Naive B cell (primary cell): ENCODE measurements at places on chromosomes 2 and 18. TPM values are rescaled to one million over a fixed set of nuclear protein-coding genes. Genes with fewer than 3 reads are reported as not detected.

DNA sequence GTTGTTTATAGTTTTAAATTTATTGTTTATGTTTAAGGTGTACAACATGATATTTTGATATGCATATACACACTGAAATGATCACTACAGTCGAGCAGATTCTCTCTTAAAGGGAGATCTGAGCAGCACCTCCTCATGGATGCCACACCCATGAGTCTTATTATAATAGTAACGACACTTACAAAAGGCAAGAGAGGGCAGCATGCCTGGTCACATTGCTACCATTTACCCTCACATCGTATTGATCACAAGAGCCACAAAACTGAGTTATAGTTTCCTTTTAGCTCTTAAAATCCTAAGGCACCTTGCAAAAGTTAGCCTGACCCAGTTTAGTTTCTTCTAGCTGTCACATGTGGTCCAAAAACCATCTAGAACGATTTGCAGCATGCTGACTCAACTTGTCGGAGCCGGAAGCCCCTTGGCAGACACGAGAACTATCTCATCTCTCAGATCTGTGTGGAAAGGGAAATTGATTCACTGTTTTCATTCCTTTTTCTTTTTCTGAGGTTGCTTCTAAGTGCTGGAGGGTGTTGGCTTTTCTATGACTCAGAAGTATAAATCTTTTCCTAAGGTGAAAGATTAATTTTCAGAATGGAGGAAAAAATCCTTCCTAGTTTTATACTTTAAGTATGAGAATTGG lies 85.3 kb downstream of the CDC42EP3 start:
- no peaks in the 10 kb centered on the region for H3K36me3 ChIP-seq
- peaks cover 29% of the 10 kb centered on the region for H3K27me3 ChIP-seq
- no peak overlapping the region for H3K27ac ChIP-seq
- no peak for DNase-seq
- H3K4me3 ChIP-seq = no peak overlapping the region

- no peak for DNase-seq
- H3K36me3 ChIP-seq = no peaks in the 10 kb centered on the region
- H3K4me3 ChIP-seq = no peak overlapping the region
- H3K27ac ChIP-seq = no peak overlapping the region
These were observed 50.0 kb upstream of the ARL5A start for GRCh38 chr2:151878204-151878603.

FAP gene
- polyA plus RNA-seq = not detected

- peak overlapping the region; percentile 95 for H3K27ac ChIP-seq
- H3K4me3 ChIP-seq = peak overlapping the region; percentile 99
- H3K4me1 ChIP-seq = peaks cover 31% of the 10 kb centered on the region
- H3K27me3 ChIP-seq = no peaks in the 10 kb centered on the region
- DNase-seq = no peak
These were observed 583 bp downstream of the HIBCH start for GRCh38 chr2:190318931-190319554.

DSG4 gene
- not detected for polyA plus RNA-seq

DNA sequence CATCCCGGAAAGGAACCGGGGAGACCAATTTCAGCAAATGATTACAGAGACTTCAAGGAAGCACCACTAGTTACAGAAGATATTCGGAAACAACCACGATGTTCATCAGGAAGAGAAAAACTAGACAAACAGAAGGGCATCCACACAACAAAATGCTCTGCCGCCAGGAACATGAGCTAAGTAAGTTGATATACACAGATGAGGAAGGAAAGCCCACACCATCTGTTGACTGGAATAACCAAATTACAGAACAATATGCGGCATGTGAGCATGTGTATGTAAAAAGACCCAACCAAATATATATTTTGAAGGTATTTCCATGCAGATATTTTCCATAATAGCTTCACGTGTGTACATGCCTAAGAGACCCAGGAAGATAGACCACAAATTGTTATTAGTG lies 47.0 kb downstream of the ACKR3 start:
- H3K4me3 ChIP-seq = no peak overlapping the region
- H3K27me3 ChIP-seq = peaks cover 70% of the 10 kb centered on the region
- H3K36me3 ChIP-seq = no peaks in the 10 kb centered on the region
- no peak for DNase-seq

RMDN2 gene
- 15.9 TPM for polyA plus RNA-seq

DNA sequence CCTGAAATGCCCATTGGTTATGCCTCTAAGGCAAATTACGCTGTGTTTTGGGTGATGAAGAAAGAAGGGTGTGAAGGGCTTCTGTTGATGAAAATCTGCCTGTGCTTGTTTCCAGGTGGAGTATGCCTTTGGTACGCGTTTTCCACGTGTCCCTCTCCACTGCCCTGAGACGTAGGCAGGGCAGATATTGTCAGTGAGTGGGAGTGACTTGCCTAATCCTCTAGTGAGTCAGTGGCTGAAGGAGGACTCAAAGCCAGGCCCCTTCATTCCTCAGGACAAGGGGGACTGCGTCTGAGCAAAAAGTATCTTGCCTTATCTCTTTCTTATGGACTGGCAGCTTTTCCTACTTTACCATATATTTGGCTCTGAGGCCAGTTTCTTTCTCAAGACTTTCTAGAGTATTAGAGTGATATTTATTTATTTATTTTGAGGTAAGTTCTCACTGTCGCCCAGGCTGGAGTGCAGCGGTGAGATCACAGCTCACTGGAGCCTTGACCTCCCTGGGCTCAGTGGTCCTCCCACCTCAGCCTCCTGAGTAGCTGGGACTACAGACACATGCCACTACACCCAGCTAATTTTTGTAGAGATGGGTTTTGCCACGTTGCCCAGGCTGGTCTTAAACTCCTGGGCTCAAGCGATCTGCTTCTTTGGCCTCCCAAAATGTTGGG lies 10.2 kb downstream of the RALB start:
- DNase-seq = no peak
- no peak overlapping the region for H3K4me3 ChIP-seq
- no peaks in the 10 kb centered on the region for H3K27me3 ChIP-seq
- peaks cover 35% of the 10 kb centered on the region for H3K4me1 ChIP-seq

DNA sequence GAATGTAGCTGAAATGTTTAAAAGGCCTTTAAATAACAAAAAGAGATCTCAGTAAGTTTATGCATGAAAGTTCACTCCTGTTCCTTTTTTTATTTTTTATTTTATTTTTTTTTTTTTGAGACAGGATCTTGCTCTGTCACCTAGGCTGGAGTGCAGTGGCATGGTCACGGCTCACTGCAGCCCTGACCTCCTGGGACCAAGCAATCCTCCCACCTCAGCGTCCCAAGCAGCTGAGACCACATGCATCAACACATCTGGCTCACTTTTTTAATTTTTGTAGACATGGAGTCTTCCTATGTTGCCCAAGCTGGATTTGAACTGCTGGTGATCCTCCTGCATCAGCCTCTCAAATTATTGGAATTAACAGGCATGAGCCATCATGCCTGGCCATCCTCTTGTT lies 84.3 kb downstream of the KANSL1L start:
- H3K4me3 ChIP-seq = no peak overlapping the region
- H3K27me3 ChIP-seq = no peaks in the 10 kb centered on the region
- H3K4me1 ChIP-seq = peaks cover 4% of the 10 kb centered on the region
- no peak for DNase-seq
- peaks cover 4% of the 10 kb centered on the region for H3K36me3 ChIP-seq

CHST10 gene
- polyA plus RNA-seq = 4.3 TPM

RAD51AP2 gene
- not detected for polyA plus RNA-seq

DNA sequence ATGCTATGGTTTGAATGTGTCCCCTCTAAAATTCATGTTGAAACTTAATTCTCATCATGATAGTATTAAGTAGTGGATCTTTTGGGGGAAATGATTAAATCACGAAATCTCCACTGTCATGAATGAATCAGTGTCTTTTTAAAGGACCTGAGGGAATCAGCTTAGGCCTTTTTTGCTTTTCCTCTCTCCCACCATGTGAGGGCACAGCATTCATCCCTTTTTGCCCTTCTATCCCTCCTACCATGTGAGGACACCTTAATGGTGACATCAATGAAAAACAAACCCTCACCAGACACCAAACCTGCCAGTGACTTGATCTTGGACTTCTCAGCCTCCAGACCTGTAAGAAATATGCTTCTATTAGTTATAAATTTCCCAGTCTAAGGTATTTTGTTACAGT lies 247.1 kb upstream of the UBE2E3 start:
- H3K4me3 ChIP-seq = no peak overlapping the region
- H3K27me3 ChIP-seq = no peaks in the 10 kb centered on the region
- H3K4me1 ChIP-seq = no peaks in the 10 kb centered on the region

C18orf54 gene
- polyA plus RNA-seq = 1.9 TPM

DNA sequence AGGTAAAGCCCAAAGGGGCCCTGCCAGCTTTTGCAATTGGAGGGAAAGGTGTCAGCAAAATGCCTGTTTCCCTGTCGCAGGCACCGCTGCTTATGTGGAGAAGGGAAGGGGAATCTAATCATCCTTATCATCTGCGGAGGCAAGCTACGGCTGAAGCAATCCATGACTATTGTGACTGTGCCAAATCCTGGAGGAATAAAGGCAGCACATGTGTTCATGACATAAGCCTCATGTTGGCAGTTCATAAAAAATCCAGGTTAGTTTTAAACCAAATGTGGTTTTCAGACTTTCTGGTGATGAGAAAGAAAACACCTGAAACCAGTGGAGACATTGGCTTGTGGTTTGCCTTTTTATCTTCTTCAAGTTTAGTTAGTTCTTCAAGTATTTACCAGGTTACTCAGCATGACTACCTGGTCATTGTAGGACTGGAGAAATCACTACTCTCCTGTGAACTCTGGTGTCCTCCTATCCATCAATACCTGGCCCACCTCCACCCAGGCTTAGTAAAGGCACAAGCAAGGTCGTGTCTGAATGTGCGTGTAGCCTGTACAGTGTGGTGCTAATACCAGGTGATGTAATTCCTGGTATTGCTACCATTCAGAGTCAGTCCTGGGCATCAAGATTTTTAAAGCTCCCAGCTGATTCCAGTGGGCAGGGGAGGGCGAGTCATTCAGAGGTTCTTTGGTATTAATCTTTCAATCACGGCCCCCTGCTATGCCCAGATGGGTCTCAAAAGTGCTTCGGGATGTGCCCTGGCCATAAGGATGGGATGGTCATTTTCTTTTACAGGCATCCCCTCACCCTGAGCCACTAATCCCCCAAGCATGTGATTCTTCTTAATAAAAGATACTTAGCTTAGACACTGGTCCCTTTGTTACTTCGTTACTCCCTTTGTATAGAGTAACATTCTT lies 96.8 kb downstream of the TGFA start:
- H3K27me3 ChIP-seq = peaks cover 18% of the 10 kb centered on the region
- no peak for DNase-seq
- H3K4me3 ChIP-seq = no peak overlapping the region
- no peak overlapping the region for H3K27ac ChIP-seq

DNA sequence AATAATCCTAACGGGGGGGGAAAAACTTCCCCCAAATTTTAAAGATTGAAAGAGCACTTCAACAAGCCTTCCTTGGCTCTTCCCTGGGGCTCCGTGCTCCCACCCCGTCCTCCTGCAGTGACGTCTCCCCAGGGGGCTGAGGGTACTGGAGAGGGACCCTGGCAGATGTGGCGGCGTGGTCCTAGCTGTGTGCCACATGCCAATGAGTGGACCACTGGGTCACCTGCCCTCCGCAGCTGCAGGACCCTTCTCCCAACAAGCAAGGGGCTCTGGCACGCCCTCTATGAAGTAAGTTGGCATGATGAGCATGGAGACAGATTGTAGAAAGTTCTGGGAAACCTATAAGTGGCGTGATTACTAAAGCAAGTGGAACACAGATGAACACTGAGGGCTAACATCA lies 46.7 kb downstream of the PXDN start:
- H3K27me3 ChIP-seq = no peaks in the 10 kb centered on the region
- H3K4me3 ChIP-seq = no peak overlapping the region
- peaks cover 6% of the 10 kb centered on the region for H3K36me3 ChIP-seq
- DNase-seq = no peak
- no peak overlapping the region for H3K27ac ChIP-seq

- no peak overlapping the region for H3K27ac ChIP-seq
- no peak for DNase-seq
- no peaks in the 10 kb centered on the region for H3K36me3 ChIP-seq
- H3K27me3 ChIP-seq = no peaks in the 10 kb centered on the region
- no peak overlapping the region for H3K4me3 ChIP-seq
These were observed 296.9 kb upstream of the TRIB2 start for GRCh38 chr2:12419803-12420202.

DNA sequence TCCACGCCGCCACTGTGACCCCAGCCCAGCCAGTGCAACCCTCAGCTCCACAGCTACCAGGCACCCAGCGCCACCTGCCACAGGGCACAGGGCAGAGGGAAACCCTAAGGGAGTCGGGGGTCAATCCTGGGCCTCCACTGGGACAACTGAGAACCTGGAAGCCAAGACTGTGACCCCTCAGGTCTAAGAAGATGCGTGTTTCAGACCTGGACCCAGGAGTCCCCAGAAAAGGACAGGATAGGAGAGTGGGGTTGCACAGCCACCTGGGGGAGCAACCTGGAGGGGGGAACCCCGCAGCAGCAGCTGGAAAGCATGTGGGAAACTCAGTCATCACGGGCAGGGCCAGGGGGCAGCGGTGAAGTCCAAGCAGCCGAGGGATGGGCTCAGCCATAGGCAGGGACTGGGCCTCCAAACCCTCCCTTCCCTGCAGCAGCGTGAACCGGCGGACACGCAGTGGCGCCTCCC lies 4.1 kb downstream of the ESPNL start:
- peaks cover 32% of the 10 kb centered on the region for H3K4me1 ChIP-seq
- no peak overlapping the region for H3K27ac ChIP-seq
- no peaks in the 10 kb centered on the region for H3K36me3 ChIP-seq
- no peaks in the 10 kb centered on the region for H3K27me3 ChIP-seq

CROCC2 gene
- polyA plus RNA-seq = not detected

DNA sequence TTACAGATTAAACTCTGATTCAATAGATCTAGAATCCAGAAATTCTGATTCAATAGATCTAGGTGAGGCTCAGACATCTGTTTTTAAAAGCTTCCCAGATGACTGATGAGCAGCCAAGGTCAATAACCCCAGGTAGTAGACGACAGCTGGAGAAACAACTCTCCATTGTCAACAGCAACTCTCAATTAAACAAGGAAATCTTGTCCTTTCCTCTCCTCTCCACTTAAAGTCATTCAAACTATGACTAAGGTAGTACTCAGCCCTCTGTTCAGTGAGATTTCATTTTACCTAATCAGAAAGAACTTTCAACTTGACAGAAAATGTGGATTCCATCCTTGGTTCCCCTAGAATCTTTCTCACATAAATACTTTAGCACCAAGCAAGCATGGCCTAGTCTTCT lies 94.6 kb upstream of the SCG2 start:
- H3K27ac ChIP-seq = no peak overlapping the region
- no peaks in the 10 kb centered on the region for H3K4me1 ChIP-seq
- no peak for DNase-seq
- H3K4me3 ChIP-seq = no peak overlapping the region
